Endothelial cell (in vitro differentiated cells): ENCODE measurements at places on chromosomes 2 and 18. TPM values are rescaled to one million over a fixed set of nuclear protein-coding genes. Genes with fewer than 3 reads are reported as not detected.

GRCh38 chr2:152573168-152573567 is 144.1 kb downstream of the PRPF40A start:
- DNase-seq = no peak

DNA sequence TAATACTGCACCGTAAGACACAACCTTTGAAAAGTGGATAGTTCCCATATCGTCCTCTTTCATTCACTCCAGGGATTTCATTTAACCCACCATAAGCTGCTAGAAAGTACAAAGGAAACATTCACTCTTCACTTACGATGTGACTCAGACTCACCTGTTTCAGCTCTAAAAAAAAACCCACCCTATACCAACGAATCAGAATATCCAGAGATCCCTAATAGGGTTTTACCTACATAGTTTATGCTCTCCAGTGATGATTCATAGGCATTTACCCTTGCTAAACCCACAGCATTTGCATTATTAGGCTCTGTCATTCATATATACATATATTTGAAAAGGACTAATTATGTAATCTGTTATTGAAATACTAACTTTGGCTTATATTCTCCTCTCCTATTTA is 60.2 kb downstream of the PRPF40A start:
- DNase-seq = no peak

DNA sequence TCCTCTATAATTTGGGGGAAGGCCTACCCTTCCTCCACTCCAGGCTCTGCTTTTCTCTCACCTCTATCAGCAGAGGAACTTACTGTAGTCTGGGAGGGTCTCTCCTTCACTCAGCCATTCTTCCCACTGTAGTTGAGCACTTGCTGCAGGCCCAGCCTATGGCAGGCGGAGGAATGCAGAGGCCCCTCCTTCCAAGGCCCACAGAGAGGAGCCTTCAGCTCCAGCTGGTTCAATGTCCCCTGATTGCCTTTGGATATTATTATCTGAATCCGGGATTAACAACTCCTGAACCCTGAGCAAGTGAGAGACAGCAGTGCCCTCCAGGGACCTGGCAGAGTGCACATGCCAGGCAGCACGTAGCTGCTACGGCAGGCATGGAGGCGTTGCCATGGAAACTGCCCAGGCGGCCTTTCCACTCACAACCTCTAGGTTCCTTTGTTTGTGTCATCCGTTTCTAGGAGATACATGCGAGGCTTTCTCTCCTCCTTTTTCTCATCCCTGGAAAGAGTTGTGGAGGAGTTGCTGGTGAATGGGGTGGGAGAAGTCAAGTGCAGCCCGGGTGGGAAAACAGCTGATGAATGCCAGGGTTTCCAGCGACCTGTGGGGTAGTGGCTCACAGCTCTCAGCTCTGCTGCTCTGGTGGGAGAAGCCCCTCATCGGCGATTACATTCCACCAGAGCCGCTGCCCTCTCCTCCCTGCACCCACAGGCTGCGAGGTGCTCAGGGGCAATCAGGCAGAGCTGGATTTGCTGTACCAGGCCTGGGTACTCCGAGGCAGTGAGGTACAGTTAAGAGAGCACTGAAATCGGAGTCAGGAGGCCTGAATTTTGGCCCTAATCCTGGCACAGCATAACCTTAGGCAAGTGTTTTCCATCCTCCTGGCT is 55.3 kb upstream of the HK2 start:
- DNase-seq = peak; percentile 59

- DNase-seq = no peak
Measured at GRCh38 chr18:23179416-23179815, 44.1 kb downstream of the CABLES1 start.

GRCh38 chr2:178891265-178891958 is 84.2 kb upstream of the TTN start:
- DNase-seq = peak; percentile 75

- no peak for DNase-seq
Measured at GRCh38 chr18:34339155-34339554, 114.4 kb upstream of the NOL4 start.

PAIP2B gene
- 2.9 TPM for total RNA-seq

TRPM8 gene
- not detected for total RNA-seq
